Stimulated activated CD8-positive, alpha-beta memory T cell treated with anti-CD3 and anti-CD28 coated beads, Interleukin-2, amount 100 ng/mL, for 48 hours (primary cell): ENCODE measurements at places on chromosomes 11 and 22.

GRCh38 chr11:110173811-110174644 lies 80.8 kb downstream of the ZC3H12C start:
- DNase-seq: peak; percentile 40

GRCh38 chr11:69774354-69775162 lies 583 bp downstream of the FGF4 start:
- DNase-seq: no peak

DNA sequence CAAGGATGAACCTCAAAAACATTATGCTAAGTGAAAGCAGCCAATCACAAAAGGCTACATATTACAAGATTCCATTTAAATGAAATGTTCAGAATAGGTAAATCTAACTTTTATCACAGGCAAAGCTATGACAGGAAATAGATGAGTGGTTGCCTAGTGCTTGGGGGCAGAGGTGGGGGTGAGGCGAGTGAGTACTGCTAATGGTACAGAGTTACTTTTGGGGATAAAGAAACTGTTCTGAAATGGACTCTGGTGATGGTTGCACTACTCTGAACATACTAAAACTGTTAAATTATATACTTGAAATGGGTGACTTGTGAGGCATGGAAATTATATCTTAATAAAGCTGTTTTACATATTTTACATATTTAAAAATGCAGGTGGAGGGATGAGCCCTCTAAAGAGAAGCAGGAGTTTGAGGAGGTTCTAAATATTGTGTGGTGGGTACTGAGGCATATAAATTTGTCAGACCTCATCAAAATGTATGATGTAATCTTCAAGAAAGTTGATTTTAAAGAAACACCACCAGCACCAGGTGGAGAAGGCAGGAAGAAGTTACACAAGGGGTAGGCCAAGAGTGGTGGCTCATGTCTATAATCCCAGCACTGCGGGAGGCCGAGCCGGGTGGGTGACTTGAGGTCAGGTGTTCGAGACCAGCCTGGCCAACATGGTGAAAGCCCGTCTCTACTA lies 3.6 kb downstream of the SLC43A1 start:
- DNase-seq: no peak

GRCh38 chr11:69319255-69320106 lies 25.5 kb downstream of the MYEOV start:
- no peak for DNase-seq

DNA sequence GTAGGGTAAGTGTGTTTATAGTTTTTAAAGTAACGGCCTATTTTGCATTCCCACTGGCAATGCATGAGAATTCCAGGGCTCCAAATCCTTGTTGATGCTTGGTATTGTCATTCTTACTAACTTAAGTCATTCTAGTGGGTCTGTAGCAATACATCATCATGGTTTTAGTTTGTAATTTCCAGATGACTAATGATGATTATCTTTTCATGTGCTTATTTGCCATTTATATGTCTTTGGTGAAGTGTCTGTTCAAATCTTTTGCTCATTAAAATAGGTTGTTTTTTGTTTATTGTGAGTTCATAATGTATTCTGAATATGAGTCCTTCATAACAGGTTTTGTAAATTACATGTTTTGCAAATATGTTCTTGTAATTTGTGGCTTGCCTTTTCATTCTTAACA lies 31.2 kb downstream of the MTMR3 start:
- no peak for DNase-seq

- DNase-seq: no peak
Measured at GRCh38 chr11:72231396-72232259, 7.1 kb downstream of the INPPL1 start.

DNA sequence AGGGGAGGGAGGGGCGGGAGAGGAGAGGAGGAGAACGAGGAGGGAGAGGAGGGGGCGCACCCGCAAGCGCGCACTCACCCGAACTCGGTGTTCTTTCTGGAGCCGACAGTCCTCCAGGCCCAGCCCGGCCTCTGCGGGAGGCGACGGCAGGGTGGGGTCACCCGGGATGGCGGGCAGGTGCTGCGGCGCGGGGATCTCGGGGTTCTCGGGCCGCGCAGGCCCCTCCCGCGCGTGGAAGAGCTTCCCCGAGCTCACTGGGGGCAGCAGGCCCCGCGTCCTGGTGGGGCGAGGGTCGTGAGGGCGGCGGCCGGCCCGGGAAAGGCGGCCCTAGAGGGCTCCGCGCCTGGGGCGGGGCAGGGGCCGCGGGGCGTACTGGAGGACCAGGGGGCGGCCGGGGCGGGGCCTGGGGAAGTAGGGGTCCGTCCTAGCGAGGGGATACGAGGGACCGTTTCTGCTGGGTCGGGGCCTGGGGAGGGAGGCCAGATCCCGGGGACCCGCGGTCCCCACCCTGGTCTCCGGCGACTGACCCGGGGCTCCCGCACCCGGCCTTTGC lies 5.2 kb downstream of the LMNTD2 start:
- DNase-seq: no peak

DNA sequence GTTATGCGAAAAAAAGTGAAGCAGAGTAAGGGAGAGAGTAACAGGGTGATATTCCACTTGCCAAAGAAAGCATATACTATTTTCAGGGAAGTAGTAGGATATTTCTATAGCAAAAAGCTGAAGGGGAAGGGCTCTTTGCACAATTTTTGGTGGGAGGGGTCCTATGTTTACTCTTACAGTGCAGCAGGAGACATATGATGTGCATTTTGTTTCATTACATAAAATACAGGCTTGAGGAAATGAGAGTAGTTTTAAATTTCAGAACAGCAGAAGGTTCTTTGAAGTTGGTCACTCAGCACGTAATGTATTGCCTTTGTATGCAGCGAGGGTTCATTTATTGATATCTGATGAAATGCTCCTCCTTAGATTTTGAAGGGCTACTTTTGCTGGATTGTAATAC lies 3.1 kb upstream of the PIK3IP1 start:
- DNase-seq: no peak
